ENCODE measurements at places on chromosomes 13 and 19. TPM values are rescaled to one million over a fixed set of nuclear protein-coding genes. Genes with fewer than 3 reads are reported as not detected.

Gene ADAMTS10
- total RNA-seq: 0.29 TPM

Gene SLC10A2
- not detected for total RNA-seq

- no peak for DNase-seq
Observed at GRCh38 chr19:57057036-57057686, 62.6 kb upstream of the USP29 start.

Gene ENOX1
- total RNA-seq: not detected

- no peak for DNase-seq
Observed at GRCh38 chr19:54795758-54796157, 7.7 kb upstream of the KIR2DL4 start.

Gene CATSPERD
- total RNA-seq: not detected

All from K562 (cell line).